ENCODE measurements at places on chromosomes 13 and 19.

GRCh38 chr13:109569958-109570711 lies 216.2 kb downstream of the IRS2 start:
- DNase-seq = no peak

DNA sequence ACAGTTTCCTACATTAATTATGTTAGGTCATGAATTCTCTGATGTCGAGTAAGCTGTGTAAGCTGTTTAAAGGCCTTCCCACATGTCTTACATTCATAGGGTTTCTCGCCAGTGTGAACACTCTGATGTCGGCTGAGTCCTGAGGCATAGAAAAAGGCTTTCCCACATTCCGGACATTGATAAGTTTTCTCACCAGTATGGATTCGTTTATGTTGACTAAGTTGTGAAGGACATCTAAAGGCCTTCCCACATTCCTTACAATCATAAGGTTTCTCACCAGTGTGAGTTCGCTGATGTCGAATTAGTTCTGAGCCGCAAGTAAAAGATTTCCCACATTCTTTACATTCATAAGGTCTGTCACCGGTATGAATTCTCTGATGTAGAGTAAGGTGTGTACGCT lies 24.9 kb downstream of the ZNF850 start:
- DNase-seq = no peak

DNA sequence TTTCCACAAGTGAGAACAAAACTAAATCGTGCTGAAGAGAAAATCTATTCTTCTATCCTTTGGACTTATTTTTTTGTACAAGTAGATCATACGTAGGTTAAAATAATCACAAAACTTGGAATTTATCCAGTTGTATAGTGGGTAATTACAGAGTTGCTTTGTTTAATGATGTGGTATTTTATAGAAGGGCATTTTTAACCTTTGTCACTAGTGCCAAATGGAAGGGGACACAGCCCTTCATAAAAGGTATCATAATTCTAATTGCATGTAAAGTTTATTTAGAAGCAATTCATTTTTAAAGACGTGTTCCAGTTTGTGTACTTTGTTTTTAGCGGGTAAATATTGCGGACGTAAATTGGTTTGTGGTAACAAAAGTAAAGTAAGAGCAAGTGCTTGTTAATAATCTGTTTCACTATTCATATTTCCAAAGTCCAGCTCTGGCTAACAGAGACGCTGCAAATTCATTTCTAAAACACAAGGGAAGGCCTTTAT lies 99.5 kb downstream of the ERCC5 start:
- no peak for DNase-seq

DNA sequence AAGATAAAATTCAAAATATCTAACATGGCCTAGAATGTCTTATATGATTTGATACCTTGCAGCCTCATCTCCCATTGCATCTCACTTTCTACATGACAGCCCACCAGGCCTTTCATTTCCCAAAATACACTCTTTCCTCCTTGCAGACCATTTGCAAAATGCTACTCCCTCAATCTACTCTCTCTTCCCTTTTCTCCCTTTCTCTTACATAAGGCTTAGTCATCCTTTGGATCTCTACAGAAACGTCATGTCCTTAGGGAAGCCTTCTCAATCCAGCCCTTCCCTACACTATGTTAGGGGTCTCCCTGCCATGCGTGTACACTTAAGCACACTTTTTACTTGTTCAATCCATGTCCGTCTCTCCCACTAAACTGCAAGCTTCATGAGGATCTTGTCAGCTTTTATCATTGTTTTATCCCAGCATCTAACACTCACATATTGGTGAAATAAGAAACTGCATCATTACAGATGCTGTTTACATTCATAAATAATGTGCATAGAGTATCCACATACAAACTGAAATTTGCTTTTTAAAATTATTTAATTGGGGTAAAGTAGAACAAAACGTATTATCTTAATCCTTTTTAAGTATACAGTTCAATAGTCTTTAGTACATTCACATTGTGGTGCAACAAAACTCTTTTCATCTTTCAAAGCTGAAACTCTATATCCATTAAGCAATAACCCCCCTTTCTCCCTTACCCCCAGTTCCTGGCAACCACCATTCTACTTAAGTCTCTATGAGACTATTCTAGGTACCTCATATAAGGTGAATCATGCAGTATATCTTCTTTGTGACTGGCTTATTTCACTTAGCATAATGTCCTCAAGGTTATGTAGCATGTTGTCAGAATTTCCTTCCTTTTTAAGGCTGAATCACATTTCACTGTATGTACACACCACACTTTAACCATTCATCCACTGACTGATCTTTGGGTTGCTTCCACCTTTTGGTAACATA lies 11.5 kb upstream of the WBP4 start:
- no peak for DNase-seq

GRCh38 chr13:99486996-99487395 lies 14.3 kb upstream of the TM9SF2 start:
- DNase-seq = no peak

- DNase-seq = no peak
These were observed 687.2 kb upstream of the KLHL1 start for GRCh38 chr13:70795484-70795883.

DNA sequence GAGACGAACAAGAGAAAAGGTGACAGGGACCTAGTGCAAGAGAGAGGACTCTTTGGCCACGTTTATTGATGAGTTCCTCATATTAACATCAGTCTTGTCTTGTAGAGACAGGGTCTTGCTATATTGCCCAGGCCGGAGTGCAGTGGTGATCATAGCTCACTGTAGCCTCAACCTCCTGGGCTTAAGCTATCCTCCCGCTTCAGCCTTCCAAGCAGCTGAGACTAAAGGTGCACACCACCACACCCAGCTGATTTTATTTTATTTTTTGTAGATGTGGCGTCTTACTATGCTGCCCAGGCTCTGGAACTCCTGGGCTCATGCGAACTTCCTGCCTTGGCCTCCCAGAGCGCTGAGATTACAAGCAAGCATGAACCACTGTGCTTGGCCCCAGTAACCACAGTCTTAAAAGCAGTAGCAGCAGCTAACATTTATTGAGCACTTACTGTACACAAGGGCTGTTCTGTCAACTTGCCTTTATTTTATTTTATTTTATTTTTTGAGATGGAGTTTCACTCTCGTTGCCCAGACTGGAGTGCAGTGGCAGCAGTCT lies 1.1 kb upstream of the SH2D3A start:
- no peak for DNase-seq

GRCh38 chr13:69243366-69243765 lies 864.3 kb upstream of the ATXN8OS start:
- no peak for DNase-seq

- DNase-seq = no peak
These were observed at the start of gene ZNF723 for GRCh38 chr19:22832031-22832762. TSS of gene ZNF723 (plus strand) at chr19:22832291. CDS start at chr19:22832380, 89 bp downstream.

DNA sequence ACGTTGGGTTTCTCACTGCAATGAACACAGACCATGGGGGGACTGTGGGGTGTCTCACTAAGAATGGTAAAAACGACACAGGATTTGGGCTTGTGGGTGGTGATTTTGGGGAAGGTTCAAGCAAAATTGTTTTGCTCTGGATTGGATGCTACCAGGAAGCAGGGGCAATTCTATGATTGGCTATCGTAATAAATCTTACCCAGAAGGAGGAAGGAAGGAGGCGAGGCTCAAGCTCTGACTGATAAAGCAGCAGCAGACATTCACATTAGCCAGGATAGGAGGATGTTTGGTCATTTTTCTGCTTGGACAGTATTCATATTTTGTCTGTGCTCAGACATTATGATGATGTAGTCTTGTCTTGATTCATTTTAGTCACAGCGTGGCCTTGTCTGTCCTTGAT lies 1.5 kb downstream of the ZNF576 start:
- no peak for DNase-seq

- DNase-seq = peak; percentile 6
These were observed 187.9 kb upstream of the TSHZ3 start for GRCh38 chr19:31537136-31537535.

All from D341Med (cell line).